ENCODE measurements at places on chromosomes 5 and 9.

DNA sequence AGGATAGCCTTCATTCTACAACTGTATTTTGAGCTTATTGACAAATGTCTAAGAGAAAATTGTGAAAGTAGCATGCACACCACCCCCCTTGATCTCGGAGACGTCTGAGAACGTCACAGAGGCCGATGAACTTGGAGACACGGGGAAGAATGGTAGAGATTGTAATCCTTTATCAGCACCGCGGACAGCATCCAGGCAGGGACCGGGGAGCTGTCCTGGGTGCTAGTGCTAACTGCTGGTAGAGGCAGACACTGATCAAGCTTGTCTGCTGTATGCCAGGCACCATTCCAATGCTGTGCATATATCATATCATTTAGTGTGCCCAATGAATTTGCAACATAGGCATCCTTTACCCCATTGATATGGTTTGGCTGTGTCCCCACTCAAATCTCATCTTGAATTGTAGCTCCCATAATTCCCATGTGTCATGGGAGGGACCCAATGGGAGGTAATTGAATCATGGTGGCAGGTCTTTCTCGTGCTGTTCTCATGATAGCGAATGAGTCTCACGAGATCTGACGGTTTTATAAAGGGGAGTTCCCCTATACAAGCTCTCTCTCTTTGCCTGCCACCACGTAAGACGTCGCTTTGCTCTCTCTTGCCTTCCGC is 98.8 kb downstream of the LHX2 start:
- no peak for DNase-seq

- DNase-seq, result no peak
These were observed 1029.9 kb upstream of the WWC1 start for GRCh38 chr5:167261309-167262100.

DNA sequence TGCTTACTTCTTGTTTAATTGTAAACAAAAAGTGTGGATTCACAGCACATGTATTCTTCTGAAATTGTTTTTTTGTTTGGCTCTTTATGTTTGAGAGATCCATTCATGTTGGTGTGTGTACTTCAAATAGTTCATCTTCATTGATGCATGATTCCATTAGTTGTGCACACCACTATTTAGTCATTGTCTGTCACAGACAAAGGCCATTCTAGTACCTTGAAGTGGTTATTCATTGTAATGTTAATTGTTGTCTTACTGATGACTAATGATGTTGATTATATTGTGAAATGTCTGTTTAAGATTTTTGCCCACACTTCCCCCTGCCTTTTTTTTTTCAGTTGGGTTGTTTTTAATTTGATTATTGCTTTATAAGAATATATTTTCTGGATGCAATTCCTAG is 391.3 kb downstream of the DIRAS2 start:
- DNase-seq, result no peak

DNA sequence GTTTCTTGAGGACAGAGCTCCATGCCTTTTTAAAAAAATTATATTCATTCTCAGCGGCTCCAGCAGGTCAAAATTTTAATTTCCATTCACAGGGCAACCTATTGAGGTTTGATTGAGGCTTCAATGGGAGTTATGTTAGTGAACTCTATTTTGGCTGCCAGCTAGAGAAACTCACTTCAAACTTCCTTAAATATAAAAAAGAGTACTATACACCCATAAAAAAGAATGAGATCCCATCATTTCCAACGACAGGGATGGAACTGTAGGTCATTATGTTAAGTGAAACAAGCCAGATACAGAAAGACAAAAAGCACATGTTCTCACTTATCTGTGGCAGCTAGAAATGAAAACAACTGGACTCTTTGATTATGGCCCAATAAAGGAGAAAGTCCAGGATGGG is 176.8 kb upstream of the IL12B start:
- DNase-seq, result no peak

- DNase-seq, result no peak
These were observed 18.5 kb upstream of the CDC42SE2 start for GRCh38 chr5:131245312-131245711.

GRCh38 chr5:107696498-107696897 is 25.8 kb upstream of the EFNA5 start:
- DNase-seq, result no peak

DNA sequence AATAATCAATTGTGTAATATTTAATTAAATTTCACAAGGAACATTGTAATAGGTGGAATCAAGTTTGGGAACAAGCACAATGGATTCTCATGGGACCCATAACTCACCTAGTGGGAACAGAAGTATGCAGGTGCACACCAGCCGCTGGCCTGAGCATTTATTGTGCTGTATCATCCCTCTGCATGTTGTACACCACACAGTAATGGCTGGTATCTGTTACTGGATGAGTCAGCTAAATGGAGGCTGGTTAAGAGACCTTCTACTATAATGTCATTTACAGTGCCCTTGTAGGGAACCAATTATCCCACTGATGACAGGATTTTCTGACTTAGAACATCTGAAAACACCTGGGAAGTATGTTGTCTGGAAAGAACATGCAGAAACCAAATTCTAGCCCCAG is 3.2 kb upstream of the MAP3K1 start:
- DNase-seq, result no peak

GRCh38 chr9:34771007-34771406 is 61.1 kb upstream of the CCL21 start:
- DNase-seq, result no peak

- DNase-seq, result no peak
These were observed 32.5 kb upstream of the GSN start for GRCh38 chr9:121235512-121235911.
